ENCODE measurements at places on chromosomes 2 and 18.

DNA sequence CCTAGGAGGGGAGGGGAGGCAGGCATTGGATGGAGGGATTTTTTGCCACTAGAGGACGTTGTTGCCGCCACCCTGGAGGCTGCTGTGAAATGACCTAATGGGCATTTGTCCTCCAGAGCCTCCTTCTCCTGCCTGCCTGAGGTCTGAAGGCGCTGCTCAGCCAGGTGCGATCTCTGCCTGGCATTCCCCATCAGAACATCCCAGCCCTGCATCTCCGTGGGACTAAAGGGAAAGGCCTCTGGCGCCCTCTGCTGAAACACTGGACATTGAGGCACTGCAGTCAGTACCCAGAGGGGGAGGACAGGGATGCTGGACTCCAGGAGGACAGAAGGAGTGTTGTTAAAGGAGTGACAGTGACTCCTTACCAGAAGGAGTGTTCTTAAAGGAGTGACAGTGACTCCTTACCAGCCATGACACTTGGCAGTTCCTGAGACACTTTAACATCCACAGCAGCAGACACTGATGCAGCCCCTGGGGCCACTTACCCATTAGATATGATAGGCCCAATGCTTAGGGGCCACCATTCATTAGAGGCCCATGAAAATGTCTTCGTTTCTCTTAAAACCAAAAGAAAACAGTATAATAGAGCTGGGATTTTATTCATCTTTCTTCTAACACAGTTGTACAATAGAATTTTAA is 17.0 kb downstream of the THNSL2 start:
- DNase-seq: peak; percentile 68

GRCh38 chr2:96197546-96198255 is 10.9 kb downstream of the STARD7 start:
- DNase-seq: no peak

GRCh38 chr18:79866889-79867574 is 69.3 kb downstream of the KCNG2 start:
- no peak for DNase-seq

DNA sequence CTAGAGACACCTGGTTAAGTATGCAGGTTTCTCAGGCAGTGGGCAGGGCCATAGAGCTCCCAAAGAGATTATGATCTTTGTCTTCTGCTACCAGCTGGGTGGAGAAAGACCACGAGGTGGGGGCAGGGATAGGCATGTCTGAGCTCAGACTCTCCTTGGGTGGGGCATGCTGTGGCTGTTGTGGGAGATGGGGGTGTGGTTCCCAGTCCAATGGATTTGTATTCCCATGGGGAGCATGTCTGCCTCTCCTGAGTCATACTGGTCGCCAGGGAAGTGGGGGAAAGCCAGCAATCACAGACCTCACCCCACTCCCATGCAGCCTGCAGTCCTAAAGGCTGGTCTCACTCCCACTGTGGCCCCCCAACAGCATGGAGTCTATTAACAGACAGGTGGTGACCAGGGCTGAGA is 31.4 kb upstream of the RHOB start:
- no peak for DNase-seq

GRCh38 chr2:149690825-149691224 is 103.2 kb upstream of the MMADHC start:
- DNase-seq: no peak

DNA sequence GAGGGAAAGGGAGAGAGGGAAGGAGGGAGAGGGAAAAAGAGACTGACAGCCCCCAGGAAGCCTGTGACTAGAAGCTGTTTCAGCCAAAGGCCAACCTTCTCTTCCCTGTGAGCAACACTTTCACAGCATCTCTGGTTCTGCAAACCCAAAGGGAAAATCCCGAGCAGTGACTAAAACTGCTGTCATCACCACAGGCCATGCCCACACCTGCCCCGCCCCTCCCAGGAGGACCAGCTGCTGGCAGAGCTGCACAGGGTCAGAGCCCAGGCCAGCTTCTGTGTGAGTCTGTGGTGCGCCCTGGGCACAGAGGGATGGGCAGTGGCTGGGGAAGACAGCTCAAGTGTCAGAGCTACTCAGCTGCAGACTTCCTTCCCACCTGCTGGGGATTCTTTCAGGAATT is 64.9 kb upstream of the OTOS start:
- DNase-seq: no peak

DNA sequence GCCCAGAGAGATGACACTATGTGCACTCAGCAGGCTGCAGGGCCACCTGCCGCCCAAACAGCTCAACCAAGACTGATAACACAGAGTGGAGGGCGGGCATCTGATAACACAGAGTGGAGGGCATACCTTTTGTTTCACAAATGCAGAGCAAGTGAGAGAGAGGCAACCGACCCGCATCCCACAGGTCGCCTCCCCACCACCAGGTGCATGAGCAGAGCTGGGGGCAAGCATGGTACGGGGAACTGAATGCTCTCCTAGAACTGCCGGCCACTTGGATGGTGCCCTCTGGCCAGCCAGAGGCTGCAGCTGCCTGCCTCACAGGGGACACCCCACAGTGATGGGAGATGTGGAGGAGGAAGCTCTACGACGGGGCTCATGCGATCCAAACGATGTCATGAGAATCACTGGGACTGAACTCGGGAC is 49.5 kb downstream of the ANO7 start:
- DNase-seq: no peak

- DNase-seq: no peak
These were observed 28.5 kb downstream of the CYP27C1 start for GRCh38 chr2:127191331-127192219.

DNA sequence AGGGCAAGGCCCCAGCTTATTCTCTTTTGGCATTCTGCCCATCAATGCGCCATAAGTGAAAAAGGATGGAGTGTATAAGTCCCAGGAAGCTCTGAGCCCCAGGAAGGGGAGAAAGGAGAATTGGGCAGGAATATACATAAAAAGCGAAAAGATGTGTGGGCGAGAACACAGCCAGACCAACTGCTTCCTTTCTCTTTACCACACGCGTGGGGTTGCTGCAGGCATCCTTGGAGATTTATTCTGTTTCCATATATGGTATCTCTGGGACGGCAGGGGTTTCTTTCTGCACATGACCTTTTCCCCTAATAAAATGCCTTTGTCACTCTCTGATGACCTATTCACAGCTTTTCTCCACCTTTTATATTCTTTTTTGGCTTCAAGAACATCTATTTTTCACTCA is 440.5 kb downstream of the NBAS start:
- DNase-seq: no peak

GRCh38 chr2:18788592-18788991 is 199.2 kb upstream of the NT5C1B start:
- DNase-seq: no peak

GRCh38 chr2:190119923-190120590 is 57.5 kb upstream of the MSTN start:
- no peak for DNase-seq
